Ascending aorta (tissue), 2 donors: ENCODE measurements at places on chromosomes 13 and 19. TPM values are rescaled to one million over a fixed set of nuclear protein-coding genes. Genes with fewer than 3 reads are reported as not detected.

- DNase-seq: no peak
Measured at GRCh38 chr19:1028062-1028926, 1.9 kb downstream of the CNN2 start.

- no peak for DNase-seq
Measured at GRCh38 chr13:45301263-45301662, 39.7 kb downstream of the TPT1 start.

DNA sequence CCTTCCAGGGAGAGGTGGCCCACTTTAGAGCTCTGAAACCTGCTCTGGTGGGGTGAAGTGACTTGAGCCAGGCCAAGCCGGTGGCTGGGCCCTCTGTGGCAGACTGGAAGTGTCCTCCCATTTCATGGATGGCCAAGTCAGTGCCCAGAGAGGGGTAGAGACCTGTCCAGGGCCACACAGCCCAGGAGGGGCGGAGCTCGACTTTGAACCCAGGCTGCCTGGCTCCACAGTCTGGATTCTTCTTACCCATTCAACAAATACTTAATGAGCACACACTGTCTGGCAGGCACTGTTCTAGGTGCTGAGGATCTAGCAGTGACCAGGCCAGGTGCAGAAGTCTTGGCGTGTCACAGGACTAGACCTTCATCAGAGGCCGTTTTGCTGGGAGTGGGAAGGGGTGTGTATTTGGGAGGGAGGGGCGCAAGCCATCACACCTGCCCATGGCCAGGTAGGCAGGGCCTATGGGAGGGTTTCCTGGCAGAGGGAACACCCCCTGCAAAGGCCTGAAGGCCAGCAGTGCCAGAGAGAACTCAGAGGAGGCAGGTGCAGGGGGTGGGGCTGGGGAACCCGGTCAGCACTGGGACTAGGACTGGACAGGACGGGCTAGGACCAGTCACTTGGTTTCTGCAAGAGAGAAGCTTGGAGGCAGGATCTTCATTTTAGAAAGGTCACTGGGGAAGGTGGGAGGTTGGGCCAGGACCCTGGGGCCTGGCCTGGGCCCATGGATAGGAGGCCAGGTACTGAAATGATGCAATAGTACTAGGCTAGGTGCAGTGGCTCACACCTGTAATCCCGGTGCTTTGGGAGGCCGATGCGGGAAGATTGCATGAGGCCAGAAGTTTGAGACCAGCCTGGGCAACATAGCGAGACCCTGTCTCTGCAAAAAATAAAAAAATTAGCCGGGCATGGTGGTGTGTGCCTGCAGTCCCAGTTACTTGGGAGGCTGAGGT is 31.8 kb downstream of the DNM2 start:
- no peak for DNase-seq

DNA sequence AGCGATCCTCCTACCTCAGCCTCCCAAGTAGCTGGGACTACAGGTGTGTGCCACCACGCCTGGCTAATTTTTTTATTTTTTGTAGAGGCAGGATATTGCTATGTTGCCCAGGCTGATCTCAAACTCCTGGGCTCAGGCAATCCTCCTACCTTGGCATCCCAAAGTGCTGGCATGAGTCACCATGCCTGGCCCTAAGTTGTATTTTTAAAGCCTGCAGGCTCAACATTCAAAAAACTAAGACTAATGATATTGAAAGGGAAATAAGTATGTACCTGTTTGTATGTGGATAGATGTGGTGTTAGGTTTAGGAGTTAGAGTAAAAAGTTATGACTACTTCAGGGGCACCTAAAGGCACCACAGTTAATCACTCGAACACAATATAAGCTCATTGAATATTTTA is 5.4 kb upstream of the IPO5 start:
- no peak for DNase-seq

GRCh38 chr13:92668157-92668556 is 558.5 kb upstream of the GPC6 start:
- no peak for DNase-seq

- DNase-seq: no peak
Measured at GRCh38 chr13:20492641-20493040, 33.0 kb downstream of the CRYL1 start.

- peak; percentile 97 for DNase-seq
Measured at GRCh38 chr19:2610637-2611482, 91.6 kb downstream of the GNG7 start.

DNA sequence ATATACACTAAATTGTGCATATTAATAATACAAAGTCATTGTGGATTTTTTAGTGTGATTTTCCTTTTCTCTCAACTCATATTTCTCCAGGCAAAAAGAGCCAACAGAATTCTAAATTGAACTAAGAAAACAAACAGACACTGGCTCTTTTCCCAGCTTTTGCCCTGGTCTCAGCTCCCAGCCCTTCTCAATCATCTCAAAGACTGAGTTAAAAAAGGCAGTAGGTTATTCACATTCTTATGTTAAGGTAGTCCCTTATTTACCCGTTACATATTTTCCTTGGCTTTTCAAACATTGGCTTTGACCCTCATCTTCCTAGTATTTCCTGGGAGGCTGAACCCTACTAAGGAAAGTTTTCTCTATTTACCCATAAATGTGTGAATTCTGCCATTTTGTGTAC is 753.6 kb downstream of the LIG4 start:
- no peak for DNase-seq

DNA sequence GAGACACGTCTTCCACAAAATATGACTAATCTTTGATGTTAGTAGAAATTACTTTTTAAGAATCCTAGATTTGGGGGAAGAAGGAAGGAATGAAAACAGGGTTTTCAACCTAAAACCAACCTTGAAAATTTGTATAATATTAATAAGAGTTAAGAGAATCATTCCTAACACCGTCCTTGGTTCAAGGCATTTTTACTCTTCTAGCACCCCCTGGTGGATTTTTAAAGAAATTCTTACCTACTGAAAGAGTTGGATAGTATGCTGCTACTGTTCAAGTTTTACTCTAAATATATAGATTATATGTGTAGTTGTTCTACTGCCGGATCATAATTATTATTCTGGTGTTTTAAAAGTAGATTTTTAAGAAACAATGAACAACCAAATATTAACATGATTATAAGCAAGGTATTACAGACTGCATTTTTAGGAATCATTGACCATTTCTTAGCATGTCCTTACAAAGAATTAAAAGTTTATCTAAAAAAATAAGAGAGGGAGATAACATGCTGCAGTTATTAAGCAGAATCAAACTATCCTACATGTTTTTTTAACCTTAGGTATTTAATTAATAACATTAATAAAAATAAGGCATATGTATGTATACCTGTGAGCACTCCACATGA is 7.4 kb upstream of the SLITRK6 start:
- no peak for DNase-seq

- no peak for DNase-seq
Measured at GRCh38 chr13:43669964-43670363, 116.8 kb downstream of the ENOX1 start.

- DNase-seq: no peak
Measured at GRCh38 chr19:5632657-5633056, 9.8 kb downstream of the SAFB start.

DNA sequence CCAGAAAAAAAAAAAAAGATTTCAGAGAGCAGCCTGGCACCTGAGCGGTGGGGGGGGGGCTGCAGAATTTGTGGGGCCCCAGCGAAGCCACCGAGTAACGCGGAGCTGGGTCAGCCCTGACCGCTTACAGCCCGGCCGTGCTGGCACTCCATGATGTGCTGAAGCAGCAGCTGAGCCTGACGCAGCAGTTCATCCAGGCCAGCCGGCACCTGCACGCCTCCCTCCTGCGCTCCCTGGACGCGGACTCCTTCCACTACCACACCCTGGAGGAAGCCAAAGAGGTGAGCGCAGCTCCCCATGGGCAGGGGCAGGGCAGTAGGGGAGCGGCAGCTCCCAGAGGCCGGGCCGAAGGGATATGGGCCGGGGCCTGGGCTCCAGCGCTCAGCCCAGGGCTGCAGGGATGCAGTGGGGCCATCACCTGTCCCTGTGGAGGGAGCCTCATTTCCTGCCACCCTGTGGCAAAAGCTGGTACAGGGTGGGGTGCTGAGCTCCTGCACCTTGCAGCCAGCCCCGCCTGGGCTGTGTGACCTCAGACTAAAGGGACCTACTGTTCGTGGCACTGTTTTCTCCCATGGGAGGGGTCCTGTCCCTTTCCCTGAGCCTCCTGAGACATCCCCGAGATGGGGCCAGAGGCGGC is 18.3 kb downstream of the C19orf44 start:
- no peak for DNase-seq

- DNase-seq: no peak
Measured at GRCh38 chr19:3080286-3080685, 13.9 kb upstream of the GNA11 start.

DNA sequence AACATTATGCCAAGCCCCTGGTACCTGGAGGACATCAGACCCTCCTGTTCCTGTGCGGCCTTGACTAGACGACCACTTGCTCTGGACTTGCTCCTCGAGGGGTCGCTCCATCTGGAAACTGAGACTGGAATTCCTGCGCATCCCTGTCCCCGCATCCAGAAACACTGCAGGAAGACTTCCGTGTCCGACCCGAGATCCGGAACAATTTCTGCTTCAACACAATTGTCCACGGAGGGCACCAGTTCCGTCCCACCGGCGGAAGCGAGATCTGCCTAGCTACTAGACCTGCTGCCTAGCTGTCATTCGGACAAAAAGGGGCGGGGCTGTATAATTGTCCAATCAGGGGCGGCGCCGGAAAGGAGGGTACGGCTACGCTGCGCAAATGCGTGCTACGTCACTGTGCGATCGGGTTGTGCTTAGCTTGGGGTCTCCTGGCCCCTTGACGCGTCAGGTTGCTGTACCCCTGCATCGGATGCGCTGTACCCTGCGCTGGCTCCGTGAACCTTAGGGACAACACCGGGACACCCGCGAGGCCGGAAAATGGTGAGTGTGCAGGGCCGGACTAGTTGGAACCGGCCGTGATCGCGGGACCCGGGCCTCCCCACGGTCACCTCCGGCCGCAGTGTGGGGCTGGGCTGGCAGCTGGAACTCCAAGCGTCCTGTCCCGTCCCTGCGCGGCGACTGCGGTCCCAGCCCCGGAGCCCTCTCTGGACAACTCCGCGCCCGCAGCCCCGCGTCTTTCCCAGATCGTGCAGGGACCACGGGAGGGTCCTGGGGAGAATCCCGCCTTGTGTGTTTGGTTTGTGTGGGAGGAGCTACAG is at the start of the genes ZNF490 and ZNF791:
Gene ZNF490 (minus strand): TSS at position 274 of the 821 bp plus-strand sequence. CDS start 133 bp downstream, at position 141.
Gene ZNF791 (plus strand): TSS at position 381 of the 821 bp plus-strand sequence. CDS start 160 bp downstream, at position 541.
- DNase-seq: peak; percentile 99

- no peak for DNase-seq
Measured at GRCh38 chr13:48159826-48160225, 64.9 kb upstream of the MED4 start.

GRCh38 chr19:56071151-56071550 is 49.9 kb downstream of the ZNF787 start:
- no peak for DNase-seq

- DNase-seq: no peak
Measured at GRCh38 chr13:85655040-85655439, 144.2 kb downstream of the SLITRK6 start.

DNA sequence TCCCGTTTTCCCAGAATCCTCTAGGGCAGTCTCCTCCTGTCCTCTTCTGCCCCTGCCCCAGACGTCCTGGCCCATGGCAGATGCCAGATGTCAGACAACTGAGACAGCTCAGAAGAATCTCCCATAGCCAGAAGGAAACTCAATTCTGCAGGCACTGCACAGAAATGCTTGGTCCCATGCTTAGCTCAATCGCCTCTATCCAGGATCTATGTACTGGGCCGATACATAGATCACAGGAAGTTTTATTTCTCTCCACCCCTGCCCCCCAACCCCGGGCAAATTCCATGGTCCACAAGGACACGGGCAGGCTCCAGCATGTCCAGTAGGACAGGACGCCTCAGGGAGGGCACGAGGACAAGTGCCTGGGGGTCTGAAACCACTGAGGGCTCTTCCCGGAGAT is 4.8 kb downstream of the MBD3 start:
- no peak for DNase-seq

Gene SPIB
- not detected for total RNA-seq

Gene CD37
- total RNA-seq: 15.6 TPM

Gene RNF17
- total RNA-seq: not detected

Gene NAT14
- 21.6 TPM for total RNA-seq

Gene CFAP97D2
- not detected for total RNA-seq

Gene SLC25A41
- total RNA-seq: not detected

Gene LCP1
- 78.0 TPM for total RNA-seq

Gene MEIS3
- total RNA-seq: 28.6 TPM
